ENCODE measurements at places on chromosomes 13 and 19.

GRCh38 chr13:59545007-59545406 lies 618.7 kb downstream of the DIAPH3 start:
- no peak for DNase-seq

- no peak for DNase-seq
Measured at GRCh38 chr19:43457809-43458208, 7.6 kb downstream of the LYPD3 start.

DNA sequence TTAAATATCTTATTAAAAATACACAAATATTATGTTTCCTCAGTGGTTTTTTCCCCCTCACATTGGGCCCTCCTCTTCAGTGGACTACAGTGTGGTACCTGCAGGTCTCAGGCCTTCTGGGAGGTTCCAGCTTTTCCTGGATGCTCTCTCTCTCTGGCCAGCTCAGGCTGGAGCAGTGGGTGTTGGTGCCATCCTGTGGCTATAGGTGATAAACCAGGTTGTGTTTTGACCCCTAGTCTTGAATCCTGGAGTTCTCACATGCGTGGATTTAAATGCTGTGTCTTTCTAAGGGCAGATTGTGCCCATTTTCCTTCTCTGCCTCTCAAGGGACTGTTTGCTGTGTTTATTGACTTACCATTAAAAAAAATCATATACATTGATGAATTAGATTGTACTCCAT lies 41.2 kb upstream of the ZNF527 start:
- no peak for DNase-seq

DNA sequence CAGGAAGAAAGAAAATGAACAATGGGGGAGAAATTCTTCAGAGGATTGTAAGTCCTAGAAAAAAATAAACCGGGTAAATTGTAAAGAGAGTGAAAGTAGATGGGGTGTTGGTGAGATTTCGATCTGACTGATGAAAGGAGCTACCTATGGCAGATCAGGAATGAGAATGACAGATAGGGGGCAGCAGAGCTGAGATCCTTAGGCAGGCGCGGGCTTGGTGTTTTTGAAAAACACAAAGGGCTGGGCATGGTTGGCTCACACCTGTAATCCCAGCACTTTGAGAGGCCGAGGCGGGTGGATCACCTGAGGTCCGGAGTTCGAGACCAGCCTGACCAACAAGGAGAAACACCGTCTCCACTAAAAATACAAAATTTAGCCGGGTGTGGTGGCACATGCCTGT lies 1468.6 kb upstream of the SLC10A2 start:
- no peak for DNase-seq

GRCh38 chr13:45788011-45788410 lies 63.5 kb downstream of the SIAH3 start:
- DNase-seq: no peak

- DNase-seq: no peak
Measured at GRCh38 chr19:17473041-17473440, 2.7 kb downstream of the SLC27A1 start.

DNA sequence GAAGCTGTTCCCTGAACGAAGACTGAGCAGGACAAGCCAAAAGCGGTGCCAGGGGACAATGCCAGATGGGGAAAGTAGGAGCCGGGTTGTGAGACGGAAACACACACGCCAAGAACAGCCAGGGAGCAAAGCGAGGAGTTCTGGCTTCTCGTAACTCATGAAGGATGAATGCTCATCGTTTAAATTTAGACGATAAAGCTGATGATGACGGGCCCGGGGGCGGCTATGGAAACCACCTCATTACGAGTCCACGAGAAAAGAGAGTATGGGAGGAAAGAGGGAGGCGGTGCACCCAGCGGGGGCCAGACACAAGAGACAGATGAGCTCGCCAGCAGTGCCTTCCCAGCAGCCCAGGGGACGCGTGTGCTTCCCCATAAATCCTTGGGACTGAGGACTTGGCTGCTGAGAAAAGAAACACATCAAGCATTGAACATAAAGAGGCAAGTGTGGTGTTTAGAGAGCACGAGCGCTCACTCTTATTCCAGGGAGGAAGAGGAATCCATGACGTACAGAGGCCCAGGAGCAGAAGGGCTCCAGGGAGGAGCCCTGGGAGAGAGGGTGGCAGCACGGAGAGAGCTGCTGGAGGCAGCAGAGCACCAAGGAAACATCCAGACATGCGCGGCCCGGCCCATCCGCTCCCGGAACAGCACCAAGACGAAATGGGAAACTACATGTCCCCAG lies 70.7 kb downstream of the EPS15L1 start:
- DNase-seq: no peak

- no peak for DNase-seq
Measured at GRCh38 chr13:98976941-98977340, 923 bp downstream of the DOCK9 start.

DNA sequence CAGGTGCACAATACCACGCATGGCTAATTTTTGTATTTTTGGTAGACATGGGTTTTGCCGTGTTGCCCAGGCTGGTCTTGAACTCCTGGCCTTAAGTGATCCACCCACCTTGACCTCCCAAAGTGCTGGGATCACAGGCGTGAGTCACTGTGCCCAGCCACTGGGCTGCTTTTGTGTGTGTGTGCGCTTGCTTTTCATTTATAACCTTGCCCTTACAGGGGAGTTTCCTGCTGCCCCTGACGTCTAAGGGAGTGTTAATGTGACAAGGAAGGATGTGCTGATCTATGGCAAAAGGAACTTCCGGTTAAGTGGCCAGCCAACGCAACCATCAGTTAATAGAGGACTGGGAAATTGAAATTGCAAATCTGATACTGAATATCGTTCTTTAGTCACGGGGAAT lies 57.7 kb downstream of the ING1 start:
- DNase-seq: no peak

GRCh38 chr13:48000559-48001113 lies 437 bp downstream of the SUCLA2 start:
- DNase-seq: no peak

DNA sequence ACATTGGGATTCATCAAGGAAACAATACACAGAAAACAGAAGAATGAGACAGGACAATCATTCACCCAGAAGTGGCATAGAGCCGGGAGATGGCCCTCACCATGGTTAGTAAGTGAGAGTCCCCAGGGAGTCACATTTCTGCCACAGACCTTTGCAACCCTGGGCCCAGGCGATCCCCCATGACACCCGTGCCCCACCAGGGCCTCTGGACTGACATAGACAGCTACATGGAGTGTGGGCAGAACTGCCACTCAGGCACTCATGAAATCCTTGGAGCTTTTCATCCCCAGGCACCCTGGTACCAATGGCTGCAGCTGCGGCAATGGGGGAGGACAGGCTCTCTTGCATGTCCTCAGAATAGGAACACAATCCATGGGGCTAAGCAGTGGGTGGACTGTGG lies 174.5 kb upstream of the TRPC4 start:
- no peak for DNase-seq

- no peak for DNase-seq
Measured at GRCh38 chr19:18795540-18795939, 4.4 kb upstream of the COMP start.

- DNase-seq: no peak
Measured at GRCh38 chr13:37918116-37918714, 48.6 kb upstream of the TRPC4 start.

- no peak for DNase-seq
Measured at GRCh38 chr19:4390567-4391305, 9.6 kb downstream of the SH3GL1 start.

DNA sequence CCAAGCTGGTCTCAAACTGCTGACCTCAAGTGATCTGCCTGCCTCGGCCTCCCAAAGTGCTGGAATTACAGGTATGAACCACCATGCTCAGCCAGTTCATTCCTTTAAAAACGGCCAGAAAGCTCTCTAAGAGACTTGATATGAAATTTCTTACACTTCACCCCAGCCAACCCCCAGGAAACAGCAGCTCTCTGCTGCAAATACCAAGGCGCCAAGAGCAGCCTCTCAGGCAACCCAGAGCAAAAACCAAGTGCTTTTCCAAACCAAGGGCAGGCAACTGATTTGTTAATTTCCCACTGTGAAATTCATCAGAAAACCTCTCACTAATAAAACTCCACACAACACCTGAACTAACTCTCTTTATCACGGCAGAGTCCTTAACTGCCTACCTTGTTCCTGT lies 44.9 kb downstream of the LATS2 start:
- no peak for DNase-seq

- DNase-seq: no peak
Measured at GRCh38 chr13:99228737-99229691, 28.4 kb downstream of the UBAC2 start.

GRCh38 chr13:88866195-88866594 lies 1195.0 kb downstream of the SLITRK5 start:
- no peak for DNase-seq

- DNase-seq: no peak
Measured at GRCh38 chr13:42798118-42798517, 16.7 kb downstream of the FAM216B start.

GRCh38 chr19:24173882-24174281 lies 86.9 kb downstream of the ZNF254 start:
- no peak for DNase-seq

DNA sequence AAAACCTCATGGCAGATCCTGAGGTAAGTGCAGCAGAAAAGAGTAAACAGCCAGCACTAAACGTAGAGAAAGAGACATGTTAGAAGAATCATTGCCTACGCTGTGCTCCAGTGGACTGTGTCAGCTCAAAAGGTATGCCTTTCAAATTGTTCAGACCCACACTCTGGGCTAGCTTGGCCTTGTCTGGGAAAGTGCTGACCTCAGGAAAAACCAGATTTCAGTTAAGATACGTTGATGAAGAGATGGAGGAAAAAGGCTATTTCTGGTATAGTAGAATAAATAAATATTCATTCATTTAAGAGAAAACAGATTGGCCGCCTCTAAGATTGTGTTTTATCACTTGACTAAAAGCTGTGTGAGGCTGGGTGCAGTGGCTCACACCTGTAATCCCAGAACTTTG lies 9.6 kb upstream of the SUCLA2 start:
- DNase-seq: no peak

DNA sequence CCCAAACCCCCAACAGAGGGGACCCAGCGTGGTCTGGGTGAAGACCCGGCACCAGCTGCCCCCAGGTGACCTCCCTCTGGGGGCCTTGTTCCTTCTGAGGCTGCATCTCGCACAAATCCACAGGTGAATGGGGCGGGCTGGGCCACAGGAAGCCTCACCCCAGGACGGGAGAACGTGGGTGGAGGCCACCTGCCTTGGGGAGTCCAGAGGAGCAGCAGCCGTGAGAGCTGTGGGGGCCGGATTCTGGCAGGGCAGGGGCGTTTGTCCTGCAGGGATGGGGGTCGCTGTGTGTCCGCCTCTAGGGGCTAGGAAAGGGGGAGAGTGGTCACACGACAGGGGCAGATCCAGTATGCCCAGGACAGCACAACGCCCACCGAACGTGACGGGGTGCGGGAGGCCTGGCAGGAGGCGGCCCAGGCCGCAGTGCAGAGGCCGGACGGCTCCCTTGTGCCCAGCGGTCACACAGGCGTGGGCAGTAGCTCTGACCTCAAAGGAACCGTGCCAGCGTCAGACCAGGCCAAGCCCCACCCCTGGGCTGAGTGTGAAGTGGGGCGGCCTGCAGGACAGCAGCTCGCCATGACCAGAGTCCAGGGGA lies 6.7 kb downstream of the POLR2E start:
- DNase-seq: no peak

DNA sequence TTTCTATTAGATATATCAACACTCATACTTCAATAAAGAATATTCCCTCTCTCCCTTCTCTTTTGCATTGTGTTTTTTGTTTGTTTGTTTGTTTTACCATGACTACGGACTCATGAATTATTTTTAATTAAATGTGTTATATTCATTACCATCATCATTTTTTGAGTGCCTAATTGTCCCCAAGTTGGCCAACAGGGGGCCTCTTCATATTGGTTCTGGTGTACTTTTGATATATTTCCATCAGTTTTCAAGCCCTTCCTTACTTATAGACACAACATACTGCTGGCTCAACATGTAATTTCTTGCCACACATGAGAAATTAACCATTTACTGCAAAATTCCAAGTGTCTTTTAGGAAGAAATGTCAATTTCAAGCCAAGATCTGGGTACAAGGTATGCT lies 54.5 kb upstream of the GPC6 start:
- no peak for DNase-seq

DNA sequence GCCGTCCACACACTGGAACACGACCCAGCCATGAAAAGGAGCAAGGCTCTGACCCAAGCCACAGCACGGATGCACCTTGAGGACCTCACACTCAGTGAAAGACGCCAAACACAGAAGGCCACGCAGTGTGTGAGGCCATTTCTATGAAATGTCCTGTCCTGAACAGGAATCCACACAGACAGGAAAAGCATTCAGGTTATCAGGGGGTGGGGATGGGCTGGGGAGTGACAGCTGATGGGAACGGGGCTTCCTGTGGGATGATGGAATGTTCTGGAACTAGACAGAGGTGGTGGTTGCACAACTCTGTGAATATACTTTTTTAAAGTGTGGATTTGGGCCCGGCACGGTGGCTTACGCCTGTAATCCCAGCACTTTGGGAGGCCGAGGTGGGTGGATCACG lies 30.6 kb downstream of the GPX4 start:
- DNase-seq: no peak

DNA sequence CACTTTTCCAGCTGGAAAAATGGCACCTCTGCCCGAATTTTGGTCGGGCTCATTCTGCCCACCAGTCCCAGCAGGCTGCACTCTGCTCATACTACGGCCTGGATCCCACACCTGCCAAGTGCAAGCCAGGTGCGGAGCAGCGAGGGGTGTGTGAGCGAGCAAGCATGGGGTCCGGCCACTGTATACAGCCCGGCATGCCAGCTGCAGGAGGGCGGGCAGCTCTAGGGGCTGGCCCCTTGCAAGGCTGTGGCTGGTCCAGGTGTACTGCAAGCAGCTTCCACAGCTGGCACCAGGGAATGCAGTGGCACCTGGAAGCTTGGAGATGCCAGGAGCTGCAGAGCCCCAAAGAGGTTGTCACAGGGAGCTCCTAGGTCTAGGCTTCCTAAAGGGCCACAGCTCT lies 2.7 kb upstream of the INTS6 start:
- no peak for DNase-seq

- no peak for DNase-seq
Measured at GRCh38 chr19:7214324-7215089, 79.7 kb downstream of the INSR start.

- no peak for DNase-seq
Measured at GRCh38 chr19:8468761-8469373, 24.1 kb downstream of the HNRNPM start.

GRCh38 chr13:22945321-22946226 lies 235.2 kb upstream of the SGCG start:
- no peak for DNase-seq

- DNase-seq: peak; percentile 75
Measured at GRCh38 chr19:52993342-52994178, 20.2 kb upstream of the ERVV-1 start.

DNA sequence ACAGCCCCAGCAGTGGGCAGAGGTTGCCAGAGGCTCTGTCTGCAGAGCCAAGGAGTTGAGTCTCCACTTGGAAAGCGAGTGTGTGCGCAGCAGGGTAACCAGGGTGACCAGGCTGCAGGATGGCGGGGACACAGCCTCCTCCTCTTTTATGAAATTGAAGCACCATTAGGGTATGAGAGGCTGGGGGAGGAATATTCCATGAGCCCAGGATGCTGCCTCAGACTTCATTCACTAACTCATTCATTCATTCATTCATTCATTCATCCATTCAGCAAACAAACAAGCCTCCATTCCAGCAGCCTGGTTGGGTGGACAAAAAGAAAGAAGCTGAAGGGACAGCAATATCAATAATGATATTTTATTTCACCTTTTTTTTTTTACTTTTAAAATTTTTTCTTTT lies 6.6 kb upstream of the LMTK3 start:
- no peak for DNase-seq

GRCh38 chr13:46165485-46166223 lies 16.3 kb downstream of the LCP1 start:
- DNase-seq: no peak

All from left ventricle myocardium inferior (tissue), 1 donor.